ENCODE measurements at places on chromosomes 1 and 21. TPM values are rescaled to one million over a fixed set of nuclear protein-coding genes. Genes with fewer than 3 reads are reported as not detected.

Gene TAS1R3
- total RNA-seq, result 0.64 TPM

Gene COL18A1
- total RNA-seq, result 19.2 TPM

Gene INKA2
- total RNA-seq, result 2.7 TPM

Gene RGS13
- total RNA-seq, result not detected

Gene BMP8B
- 1.4 TPM for total RNA-seq

Gene FHAD1
- 1.7 TPM for total RNA-seq

Gene IGSF21
- total RNA-seq, result 0.35 TPM

Gene FCN3
- not detected for total RNA-seq

Gene CHIT1
- total RNA-seq, result not detected

- no peak for DNase-seq
Measured at GRCh38 chr1:161502181-161502580, 3.1 kb upstream of the FCGR2A start.

DNA sequence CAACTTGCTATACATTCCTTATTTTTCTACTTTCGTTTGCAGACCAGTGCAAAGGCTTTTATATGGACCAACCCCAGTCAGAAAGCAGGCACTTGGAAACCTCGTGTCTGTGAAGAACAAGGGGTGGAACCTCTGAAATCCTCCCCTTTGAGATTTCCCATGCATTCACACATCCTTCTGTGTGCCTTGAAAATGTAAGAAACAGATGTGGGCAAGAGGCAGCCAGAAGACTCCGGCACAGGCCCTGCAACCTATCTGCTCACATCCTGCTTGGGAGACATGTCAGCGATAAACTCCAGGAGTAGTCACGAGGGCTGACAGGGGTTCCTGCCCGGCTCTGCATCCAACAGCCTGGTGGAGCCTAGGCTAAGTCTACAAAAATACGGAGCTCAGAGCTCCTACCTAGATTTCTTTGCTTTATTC, 42.5 kb downstream of the ETS2 start:
- DNase-seq, result no peak

DNA sequence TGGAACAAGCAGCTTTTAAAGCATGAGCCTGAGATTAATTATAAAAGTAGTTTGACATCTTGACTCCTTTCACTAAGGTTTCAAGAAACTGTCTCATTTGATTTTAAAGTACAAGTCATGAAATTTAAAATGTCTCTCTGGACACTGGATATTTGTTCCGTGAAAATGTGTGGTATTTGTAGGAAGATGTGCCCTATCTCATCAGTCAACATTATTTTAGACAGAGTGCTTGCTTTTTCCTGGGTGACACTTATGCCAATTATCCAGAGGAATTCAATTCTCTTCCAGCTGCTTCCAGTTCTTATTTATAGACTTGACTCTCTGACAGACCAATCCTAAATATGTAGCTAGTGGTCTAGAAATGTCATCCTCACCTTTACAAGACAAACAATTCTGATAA, 300.4 kb downstream of the PLA2G4A start:
- DNase-seq, result no peak

- DNase-seq, result no peak
Measured at GRCh38 chr1:95509989-95510388, 276.0 kb downstream of the RWDD3 start.

- no peak for DNase-seq
Measured at GRCh38 chr1:78607334-78607927, 12.8 kb upstream of the IFI44L start.

GRCh38 chr1:205111354-205111753, 10.4 kb downstream of the RBBP5 start:
- no peak for DNase-seq

DNA sequence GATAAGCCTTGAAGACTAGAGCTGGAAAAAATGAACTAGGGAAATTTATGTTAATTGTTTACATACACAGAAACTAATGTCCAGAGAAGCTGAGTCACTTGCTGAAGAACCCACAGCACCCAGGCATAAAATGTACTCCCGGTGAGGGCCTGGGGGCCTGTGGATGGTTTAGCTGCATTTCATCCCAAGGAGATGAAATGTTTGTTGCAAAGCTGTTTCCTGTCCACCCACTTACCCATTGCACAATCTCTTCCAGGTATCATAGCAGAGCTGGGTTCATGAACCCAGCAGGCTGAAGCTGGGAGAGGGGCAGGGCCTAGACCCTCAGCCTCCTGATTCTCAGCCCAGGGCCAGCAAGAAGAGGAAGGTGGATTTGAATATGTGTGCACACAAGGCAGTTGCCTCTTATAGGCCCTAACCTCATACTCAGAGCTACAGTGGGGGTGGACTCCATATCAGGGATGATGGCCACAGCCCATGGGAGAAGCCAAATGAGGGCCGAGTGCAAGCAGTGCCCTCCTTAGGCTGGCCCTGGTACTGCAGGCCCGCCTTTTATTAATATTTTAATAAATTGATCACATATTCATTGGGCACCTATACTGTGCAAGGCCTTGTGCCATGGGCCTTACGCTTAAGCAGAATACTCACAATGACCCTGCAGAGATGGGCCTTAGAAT, 110.8 kb downstream of the LACTBL1 start:
- peak; percentile 58 for DNase-seq

- DNase-seq, result no peak
Measured at GRCh38 chr1:223227031-223227430, 84.0 kb upstream of the TLR5 start.

GRCh38 chr1:27192039-27192529, 37.2 kb upstream of the SLC9A1 start:
- DNase-seq, result no peak

- no peak for DNase-seq
Measured at GRCh38 chr1:9486466-9487140, 52.7 kb upstream of the SLC25A33 start.

- no peak for DNase-seq
Measured at GRCh38 chr1:96416701-96417444, 304.7 kb upstream of the PTBP2 start.

DNA sequence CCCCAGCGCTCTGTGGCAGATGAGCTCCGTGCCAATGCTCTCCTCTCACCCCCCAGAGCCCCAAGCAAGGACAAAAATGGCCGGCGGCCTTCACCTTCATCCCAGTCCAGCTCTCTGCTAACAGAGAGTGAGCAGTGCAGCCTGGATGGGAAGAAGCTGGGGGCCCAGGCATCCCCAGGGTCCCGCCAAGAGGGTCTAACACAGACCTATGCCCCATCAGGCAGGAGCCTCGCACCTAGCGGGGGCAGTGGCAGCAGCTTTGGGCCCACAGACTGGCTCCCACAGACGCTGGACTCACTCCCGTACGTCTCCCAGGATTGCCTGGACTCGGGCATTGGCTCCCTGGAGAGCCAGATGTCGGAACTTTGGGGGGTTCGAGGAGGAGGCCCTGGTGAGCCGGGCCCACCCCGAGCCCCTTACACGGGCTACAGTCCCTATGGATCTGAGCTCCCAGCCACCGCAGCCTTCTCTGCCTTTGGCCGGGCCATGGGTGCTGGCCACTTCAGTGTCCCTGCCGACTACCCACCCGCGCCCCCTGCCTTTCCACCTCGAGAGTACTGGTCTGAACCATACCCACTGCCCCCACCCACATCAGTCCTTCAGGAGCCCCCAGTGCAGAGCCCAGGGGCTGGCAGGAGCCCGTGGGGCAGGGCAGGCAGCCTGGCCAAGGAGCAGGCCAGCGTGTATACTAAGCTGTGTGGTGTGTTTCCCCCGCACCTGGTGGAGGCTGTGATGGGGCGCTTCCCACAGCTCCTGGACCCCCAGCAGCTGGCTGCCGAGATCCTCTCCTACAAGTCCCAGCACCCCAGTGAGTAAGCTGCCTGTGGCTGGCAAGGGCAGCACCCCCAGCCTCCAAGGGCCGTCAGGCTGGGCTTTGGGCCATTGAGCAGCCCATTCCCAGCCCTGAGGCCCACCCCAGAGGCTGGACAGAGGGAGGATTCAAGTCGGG, 8.7 kb downstream of the ZC3H12A start:
- no peak for DNase-seq

DNA sequence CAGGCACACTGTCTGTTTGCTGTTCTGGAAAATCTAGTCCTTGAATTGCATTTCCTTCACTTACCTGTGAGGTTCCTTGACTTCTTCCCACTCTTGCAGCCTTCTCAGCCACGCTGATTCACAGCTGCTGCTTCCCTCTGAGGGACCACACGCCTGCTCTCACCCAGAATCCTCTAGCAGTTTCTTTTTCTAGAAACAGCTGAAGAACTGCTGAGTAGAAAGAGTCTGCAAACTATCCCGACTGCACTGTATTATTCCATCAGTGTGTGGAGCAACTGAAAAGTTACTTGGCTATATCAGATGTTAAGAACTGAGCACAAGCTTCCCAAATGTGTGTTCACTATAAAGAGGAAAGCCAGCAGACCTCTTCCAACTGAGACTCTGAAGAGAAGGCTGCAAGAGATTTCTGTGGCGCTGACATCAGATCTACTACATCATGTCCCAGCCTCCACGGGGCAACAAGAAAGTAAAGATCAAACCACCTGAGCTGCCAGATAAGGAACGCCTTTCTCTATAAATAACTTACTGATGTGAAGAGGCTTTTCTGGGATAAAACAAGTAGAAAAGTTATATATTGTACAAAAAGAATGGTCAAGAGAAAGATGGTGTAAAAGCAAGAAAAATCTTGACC, 226.6 kb downstream of the RERE start:
- no peak for DNase-seq

DNA sequence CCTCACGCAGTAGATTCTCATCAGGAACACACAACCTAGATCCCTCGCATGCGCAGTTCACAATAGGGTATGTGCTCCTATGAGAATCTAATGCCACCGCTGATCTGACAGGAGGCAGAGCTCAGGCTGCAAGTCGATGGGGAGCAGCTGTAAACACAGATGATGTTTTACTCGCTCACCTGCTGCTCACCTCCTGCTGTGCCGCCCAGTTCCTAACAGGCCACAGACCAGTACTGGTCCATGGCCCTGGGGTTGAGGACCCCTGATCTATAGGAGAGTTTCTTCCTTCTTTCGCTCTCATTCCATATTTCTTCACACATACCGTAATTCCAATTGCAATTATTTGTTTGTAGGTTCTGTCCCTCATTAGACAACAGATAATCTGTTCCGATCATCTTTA, 103.4 kb downstream of the CLEC20A start:
- no peak for DNase-seq

GRCh38 chr1:51265618-51266017, 29.5 kb downstream of the RNF11 start:
- no peak for DNase-seq

- DNase-seq, result no peak
Measured at GRCh38 chr1:29831500-29832117, 595.3 kb downstream of the PTPRU start.

- DNase-seq, result no peak
Measured at GRCh38 chr1:65082346-65083040, 65.5 kb upstream of the AK4 start.

DNA sequence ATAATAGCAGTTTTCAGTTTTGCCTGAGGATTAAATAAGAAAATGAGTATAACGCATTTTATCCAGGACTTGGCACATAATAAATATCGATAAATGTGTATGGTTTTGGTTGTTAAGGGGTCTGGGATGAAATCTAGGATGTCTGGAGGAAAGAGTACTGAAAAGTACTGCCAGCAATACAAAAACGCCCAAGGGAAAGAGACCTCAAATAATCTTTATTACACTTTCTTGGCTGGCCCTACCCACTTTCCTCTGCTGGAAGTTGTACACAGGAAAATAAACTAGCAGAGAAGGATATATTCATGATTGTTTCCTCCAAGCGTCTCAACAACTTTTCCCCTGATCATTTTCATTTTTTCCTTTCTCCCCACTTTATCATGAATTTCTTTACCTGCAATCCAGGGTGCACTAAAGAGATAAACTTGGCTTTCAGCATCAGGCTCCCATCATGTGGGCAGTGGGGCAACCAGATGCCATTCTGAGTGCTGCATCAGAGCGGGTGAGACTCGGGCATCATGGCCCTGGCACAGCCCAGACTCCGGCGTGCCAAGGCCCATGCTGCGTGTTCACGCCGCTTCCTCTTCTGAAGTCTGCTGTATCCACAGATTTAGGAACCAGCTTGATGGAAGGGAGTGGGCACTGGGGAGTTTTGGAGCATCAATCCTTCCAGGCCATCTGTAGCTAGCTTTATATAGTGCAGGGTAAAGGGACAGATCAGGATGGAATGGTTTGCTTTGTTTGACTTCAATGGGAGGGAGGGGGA, 35.8 kb upstream of the PLXNA2 start:
- no peak for DNase-seq

DNA sequence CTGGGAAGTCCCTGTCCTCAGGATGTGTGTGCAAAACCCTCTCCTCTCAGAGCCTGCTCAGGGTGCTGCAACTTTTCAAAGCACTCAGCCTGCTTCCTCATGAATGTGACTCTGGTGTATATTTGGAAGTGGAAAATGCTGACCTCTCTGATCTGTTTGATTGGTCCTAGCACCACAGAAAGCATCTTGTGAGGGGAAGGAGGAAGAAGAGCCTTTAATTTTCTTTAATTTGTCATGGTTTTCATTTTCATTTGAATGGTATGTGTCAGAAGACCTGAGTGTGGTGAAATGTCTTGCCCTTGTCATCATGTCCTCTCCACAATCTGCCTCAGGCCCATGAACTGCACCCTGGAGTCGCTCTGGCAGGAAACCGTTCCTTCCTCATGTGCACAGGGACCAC, 383.5 kb downstream of the NTNG1 start:
- DNase-seq, result no peak

- no peak for DNase-seq
Measured at GRCh38 chr1:187605736-187606135, 777.0 kb downstream of the PLA2G4A start.

DNA sequence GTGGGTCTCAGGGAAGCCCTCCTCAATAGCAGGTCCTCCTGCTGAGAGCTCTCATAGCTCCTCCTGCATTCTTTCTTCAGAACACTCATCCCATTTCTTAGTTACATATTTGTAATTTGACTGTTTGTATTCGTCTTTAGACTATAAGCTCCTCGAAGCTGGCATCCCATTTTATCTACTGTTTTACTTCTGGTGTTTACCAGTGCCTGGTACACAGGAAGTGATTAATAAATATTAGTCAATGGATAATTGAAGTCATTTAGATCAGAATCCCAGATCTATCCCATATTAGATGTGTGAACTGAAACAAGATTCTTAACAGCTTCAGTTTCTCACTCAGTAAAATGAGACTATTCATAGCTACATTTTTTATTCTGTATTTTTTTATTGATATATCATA, 88.7 kb downstream of the PLPP3 start:
- no peak for DNase-seq

DNA sequence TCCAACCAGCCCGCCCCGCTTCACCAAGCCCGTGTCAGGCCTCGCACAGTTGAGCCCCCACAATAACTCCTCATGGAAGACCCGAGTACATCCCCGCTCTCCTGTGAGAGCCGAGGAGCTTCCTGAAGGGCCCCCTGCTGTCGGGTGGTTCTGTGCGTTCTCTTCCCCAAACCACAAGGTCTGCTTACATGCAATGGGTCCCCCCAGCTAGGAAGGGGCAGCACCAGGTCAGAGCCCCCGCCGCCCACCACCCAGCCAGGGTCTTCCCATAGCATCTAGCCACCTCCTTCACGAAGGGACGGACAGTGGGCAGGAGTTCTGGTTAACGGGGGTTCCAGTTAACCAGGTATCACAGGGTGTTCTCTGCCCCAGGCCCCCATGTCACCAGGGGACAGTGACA, 51.5 kb downstream of the GLIS1 start:
- DNase-seq, result no peak
